T-cell (primary cell): ENCODE measurements at places on chromosomes 12 and 14.

GRCh38 chr14:23441076-23441475 is 5.6 kb upstream of the MYH7 start:
- no peak for DNase-seq
- H3K27me3 ChIP-seq, result peaks cover 14% of the 10 kb centered on the region
- H3K4me3 ChIP-seq, result no peak overlapping the region
- no peaks in the 10 kb centered on the region for H3K4me1 ChIP-seq
- no peaks in the 10 kb centered on the region for H3K36me3 ChIP-seq

DNA sequence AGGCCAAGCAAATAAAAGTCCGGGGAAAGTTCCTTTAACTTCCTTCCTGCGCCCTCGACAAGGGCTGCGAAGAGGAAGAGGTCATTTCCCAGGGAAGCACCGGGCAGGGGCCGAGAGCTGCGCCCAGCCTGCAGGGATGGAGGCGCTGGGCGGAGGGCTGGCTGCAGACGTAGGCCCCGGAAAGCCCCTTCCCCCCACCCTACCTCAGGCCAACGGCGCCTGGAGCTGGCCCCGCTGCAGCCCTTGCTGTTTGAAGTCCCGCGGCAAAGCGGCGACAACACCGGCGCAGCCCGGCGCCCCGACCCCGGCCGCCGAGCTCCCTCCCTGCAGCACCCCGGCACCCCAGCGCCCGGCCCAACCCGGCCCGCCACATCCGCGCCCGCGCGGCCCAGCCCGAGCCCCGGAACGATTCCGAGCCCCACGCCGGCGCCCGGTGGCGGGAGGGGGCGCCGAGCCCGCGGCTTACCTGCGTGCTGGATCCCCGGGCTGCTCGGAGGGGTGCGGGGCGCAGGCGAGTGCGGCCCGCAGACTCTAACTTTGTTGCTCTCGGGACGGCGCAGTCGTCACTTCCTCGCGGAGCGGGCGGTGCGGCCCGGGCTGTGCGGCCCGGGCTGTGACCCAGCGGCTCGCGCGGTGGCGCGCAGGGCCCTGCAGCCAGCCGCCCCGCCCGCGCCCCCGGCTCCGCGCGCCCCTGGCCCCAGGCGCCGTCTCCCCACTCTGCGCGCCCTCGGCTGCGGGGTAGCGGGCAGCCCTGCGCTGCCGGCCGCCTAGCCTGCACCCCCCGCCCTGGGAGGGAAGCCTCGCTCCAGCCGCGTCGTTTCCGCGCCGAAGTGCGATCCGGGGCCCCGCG is 64.8 kb upstream of the PTGR2 start:
- H3K36me3 ChIP-seq, result no peaks in the 10 kb centered on the region
- H3K4me1 ChIP-seq, result peaks cover 36% of the 10 kb centered on the region
- H3K4me3 ChIP-seq, result peak overlapping the region; percentile 85
- H3K27me3 ChIP-seq, result no peaks in the 10 kb centered on the region
- DNase-seq, result peak; percentile 38
- peak overlapping the region; percentile 92 for H3K27ac ChIP-seq

DNA sequence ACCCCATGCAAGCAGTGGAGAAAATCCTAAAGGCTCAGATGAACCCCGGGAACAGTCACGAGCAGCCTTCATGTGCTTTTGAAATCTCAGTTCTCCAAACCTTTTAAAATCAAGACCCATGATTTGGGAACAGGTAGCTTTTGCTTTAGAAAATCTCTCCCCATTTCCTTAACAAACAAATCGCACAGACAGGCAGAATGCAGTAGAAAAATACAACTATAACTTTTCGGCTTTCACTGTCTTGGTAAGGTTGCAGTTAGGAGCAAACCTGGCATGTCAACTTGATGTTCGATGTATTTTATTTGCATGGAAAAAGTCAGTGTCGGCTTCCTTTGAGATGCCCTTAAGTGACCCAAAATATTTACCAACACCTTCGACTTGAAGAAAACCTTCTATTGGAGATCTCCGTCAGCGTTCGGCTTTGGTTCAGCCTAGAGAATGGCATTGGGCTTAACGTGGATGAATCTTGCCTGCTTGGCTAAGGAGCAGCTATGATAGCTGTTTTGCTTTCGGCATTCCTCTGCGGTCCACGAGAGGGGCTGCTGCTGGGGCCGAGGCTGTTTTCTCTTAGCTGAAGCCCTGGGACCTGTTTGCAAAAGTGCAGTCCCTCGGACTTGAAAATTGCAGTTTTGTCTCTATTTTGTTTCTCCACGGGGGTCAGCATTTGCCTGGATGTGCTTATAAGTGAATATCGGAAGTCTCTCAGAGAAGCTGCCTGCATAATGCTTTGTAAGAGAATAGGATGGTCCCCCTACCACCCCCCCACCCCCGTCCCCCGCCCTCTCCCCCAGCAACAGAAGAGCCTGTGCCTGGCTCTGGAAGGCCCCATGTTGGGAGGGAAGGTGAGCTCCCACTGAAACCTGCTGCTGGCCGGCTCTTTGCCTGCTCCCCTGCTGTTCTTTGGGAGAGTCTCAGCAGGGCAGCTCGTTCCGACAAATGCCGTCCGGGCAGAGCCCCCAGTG is 122.8 kb downstream of the AACS start:
- DNase-seq, result no peak
- peaks cover 15% of the 10 kb centered on the region for H3K27me3 ChIP-seq
- no peaks in the 10 kb centered on the region for H3K36me3 ChIP-seq
- H3K27ac ChIP-seq, result no peak overlapping the region

DNA sequence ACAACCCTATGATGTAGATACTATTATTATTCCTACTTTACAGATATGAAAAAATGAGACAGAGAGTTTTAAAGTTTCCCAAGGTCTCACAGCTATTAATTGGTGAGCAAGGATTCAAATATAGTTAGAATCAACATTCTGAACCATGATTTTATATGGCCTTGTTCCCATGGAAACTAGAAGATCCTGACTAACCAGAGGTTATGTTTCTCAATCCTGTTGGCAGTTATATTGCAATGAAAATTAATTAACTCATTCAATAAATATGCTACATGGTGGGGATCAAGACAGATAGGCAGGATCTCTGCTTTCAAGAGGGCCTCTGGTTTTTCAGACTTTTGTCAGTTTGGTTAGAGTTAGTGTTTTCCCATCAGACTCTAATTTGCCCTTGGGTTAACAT is 9.3 kb upstream of the FUT8 start:
- DNase-seq, result no peak
- H3K4me1 ChIP-seq, result no peaks in the 10 kb centered on the region
- no peak overlapping the region for H3K4me3 ChIP-seq
- H3K27me3 ChIP-seq, result no peaks in the 10 kb centered on the region
- H3K27ac ChIP-seq, result no peak overlapping the region
- H3K36me3 ChIP-seq, result no peaks in the 10 kb centered on the region

DNA sequence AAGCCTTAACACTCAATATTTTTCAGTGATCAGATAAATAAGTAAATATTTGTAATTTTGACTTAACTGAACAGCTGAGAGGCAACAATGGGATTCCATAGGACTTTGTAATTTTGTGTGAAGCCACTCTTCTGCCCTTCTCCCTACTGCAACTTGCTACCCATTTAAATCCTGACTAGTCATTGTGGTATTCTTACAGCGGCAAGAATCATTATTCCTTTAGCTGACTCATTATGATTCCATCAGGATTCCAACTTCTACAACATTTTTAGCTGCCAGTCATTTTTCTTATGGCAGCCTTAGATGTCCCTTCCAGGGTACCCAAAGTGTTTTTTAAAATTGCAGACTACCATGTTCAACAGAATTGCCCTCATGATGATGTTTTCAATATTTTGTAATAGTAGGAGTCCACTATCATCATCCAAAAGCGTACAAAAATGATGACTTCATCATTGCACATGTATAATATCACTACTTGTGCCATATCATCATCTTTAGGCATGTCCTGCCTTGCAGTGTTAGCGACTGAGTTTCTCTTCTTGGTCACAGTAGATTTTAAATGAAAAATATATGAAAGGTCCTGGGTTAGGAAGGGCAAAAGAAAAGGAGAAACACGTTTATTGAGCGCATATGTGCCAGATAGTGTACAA is 5.1 kb upstream of the MAGOHB start:
- H3K27me3 ChIP-seq, result no peaks in the 10 kb centered on the region
- H3K27ac ChIP-seq, result no peak overlapping the region

DNA sequence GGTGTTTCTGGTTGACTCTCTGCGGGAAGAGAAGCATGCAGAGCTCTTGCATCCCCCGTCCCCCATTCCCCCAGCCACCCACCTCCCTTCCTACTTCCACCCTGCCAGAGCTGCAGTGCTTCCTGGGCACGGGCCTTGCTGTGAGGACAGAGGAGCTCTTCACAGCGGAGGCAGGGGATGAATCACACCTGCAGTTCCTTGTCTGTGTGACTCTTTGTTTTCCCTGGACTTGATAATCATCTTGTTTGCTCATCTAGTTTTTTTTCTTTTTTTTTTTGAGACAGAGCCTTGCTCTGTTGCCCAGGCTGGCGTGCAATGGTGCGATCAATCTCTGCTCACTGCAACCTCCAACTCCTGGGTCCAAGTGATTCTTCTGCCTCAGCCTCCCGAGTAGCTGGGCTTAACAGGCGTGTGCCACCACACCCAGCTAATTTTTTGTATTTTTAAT is 27.8 kb downstream of the ANKRD9 start:
- no peak for DNase-seq
- peaks cover 2% of the 10 kb centered on the region for H3K36me3 ChIP-seq
- no peak overlapping the region for H3K27ac ChIP-seq
- no peak overlapping the region for H3K4me3 ChIP-seq

- DNase-seq, result no peak
- H3K4me3 ChIP-seq, result no peak overlapping the region
- no peak overlapping the region for H3K27ac ChIP-seq
- peaks cover 3% of the 10 kb centered on the region for H3K27me3 ChIP-seq
These were observed 11.1 kb upstream of the CARMIL3 start for GRCh38 chr14:24040692-24041091.

GRCh38 chr14:65949711-65950516 is 536.3 kb upstream of the CCDC196 start:
- H3K36me3 ChIP-seq, result no peaks in the 10 kb centered on the region
- H3K27ac ChIP-seq, result no peak overlapping the region
- peaks cover 14% of the 10 kb centered on the region for H3K4me1 ChIP-seq
- no peaks in the 10 kb centered on the region for H3K27me3 ChIP-seq
- H3K4me3 ChIP-seq, result no peak overlapping the region
- no peak for DNase-seq

GRCh38 chr12:127178052-127178451 is 1088.9 kb upstream of the TMEM132C start:
- H3K36me3 ChIP-seq, result no peaks in the 10 kb centered on the region
- DNase-seq, result no peak
- no peak overlapping the region for H3K27ac ChIP-seq
- no peaks in the 10 kb centered on the region for H3K4me1 ChIP-seq
- no peaks in the 10 kb centered on the region for H3K27me3 ChIP-seq
- H3K4me3 ChIP-seq, result no peak overlapping the region

DNA sequence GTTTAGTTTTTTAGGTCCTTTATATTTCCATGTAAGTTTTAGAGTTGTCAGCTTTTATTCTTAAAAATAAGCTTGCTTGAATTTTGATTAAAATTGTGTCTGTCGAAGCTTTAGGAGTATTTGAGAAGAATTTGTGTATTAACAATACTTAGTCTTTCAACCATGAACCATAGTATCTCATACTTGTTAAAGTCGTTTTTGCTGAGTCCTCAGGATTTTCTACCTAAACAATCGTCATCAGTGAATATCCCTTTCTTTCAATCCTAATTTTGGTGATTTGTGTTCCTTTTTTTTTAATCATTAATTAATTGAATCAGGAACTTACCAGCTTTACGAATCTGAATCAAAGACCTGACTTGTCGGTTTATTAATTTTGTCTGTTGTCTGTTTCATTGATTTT is 18.2 kb downstream of the CAND1 start:
- DNase-seq, result no peak
- H3K27me3 ChIP-seq, result no peaks in the 10 kb centered on the region
- H3K27ac ChIP-seq, result no peak overlapping the region
- H3K4me1 ChIP-seq, result peaks cover 3% of the 10 kb centered on the region
- H3K4me3 ChIP-seq, result no peak overlapping the region
- H3K36me3 ChIP-seq, result peaks cover 18% of the 10 kb centered on the region

DNA sequence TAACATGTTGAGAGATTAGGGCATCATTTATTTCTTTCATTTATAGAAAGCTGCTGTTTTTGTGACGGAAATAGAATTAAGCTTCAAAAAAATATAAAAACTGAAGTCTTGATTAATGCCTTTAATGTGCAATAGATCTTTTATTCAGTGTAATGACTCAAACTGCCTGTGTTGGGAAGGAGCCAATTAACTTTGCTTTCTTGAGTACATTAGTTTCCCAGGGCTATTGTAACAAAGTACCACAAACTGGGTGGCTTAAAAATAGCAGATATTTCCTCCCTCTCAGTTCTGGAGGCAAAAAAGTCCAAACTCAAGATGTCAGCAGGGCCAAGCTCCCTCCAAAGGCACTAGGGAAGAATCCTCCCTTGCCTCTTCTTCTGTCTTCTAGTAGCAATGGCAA is 36.6 kb downstream of the EID3 start:
- DNase-seq, result no peak
- H3K36me3 ChIP-seq, result peaks cover 7% of the 10 kb centered on the region
- H3K27me3 ChIP-seq, result no peaks in the 10 kb centered on the region
- H3K4me1 ChIP-seq, result no peaks in the 10 kb centered on the region

DNA sequence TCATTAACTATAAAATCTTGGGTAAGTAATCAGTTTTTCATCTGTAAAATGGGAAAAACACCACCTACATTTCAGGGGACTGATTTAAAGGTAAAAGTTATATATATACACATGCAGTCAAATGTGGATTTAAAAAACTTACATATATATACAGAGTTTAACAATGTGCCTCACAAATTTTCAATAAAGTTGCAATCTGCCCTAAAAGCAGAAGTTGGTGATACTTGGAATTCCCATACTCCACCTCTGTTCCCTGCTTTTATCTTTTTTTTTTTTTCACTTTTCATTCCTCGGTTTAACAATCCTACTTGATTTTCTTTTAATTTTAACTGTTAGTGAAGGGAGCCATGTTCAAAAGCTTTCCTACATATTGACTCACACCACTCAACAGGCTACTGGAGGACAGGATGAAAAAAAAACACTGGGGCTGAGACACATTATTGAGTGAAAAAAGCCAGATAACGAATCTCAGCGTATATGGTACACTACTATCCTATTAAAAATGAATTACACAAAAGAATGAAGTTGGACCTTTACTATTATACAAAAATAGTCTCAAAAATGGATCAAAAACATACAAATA is 24.3 kb downstream of the SPPL3 start:
- H3K36me3 ChIP-seq, result no peaks in the 10 kb centered on the region
- no peaks in the 10 kb centered on the region for H3K27me3 ChIP-seq
- H3K4me1 ChIP-seq, result peaks cover 2% of the 10 kb centered on the region
- no peak for DNase-seq
- H3K27ac ChIP-seq, result no peak overlapping the region

GRCh38 chr14:92387578-92387977 is 64.6 kb downstream of the SLC24A4 start:
- no peak for DNase-seq
- no peaks in the 10 kb centered on the region for H3K4me1 ChIP-seq
- no peak overlapping the region for H3K4me3 ChIP-seq
- H3K27ac ChIP-seq, result no peak overlapping the region
- H3K27me3 ChIP-seq, result no peaks in the 10 kb centered on the region

DNA sequence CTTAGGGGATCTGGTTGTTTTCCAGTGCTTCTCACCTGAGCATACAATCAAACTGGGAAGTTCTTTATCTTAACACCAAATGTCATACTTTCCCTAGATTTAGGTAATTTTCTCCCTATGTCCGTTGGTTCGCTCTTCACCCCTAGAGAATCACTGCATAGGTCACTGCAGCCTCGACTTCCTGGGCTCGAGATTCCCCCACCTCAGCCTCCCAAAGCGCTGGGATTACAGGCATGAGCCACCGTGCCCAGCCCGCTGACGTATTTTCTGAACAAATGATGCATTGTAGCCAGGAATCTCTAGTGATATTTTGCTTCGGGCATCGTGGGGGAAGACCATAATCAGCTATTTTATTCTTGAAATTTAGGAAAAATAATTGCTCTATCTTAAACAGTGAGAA is 1.1 kb upstream of the RPL41 start:
- H3K4me1 ChIP-seq, result peaks cover 29% of the 10 kb centered on the region
- H3K27ac ChIP-seq, result peak overlapping the region; percentile 92
- no peaks in the 10 kb centered on the region for H3K27me3 ChIP-seq
- H3K4me3 ChIP-seq, result no peak overlapping the region
